ENCODE measurements at places on chromosomes 5 and 9.

DNA sequence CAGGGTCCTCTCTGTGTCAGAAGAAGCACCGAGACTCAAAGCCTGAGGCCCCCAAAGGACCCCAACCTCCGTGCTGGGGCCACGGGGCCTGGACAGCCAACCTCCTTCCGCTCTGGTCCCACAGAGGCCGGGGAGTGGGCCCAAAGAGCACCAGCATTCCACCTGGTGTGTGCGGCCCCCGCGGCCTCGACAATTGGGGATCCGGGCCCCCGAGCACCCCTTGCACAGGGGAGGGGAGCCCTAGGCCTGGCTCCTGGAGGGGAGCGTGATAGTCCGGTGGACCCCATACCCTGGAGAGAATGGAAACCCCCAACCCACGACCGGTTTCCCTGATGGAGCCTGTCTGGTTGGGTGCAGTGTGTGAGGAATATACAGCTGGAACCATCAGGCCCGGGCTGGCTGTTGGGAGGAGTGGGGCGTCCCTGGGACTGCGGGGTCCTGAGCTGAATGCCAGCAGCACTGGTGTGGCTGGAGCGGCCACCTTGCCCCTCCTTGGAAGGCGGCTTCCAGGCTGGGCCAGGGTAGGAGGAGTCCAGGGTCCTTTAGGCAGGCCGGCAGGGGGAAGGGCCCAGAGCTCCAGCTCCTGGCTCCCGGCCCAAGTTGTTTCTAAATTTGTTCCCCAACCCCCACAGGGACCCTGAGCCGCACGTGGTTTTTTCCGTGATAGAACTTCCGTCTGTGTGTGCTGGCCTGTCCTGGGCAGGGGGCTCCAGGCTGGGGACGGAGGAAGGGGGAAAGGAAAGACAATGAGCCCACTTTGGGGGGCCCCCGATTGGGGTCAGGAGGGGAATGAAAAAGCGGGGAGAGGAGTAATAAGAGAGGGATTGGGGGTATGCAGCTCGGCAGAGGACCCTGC is 825 bp upstream of the TOR4A start:
- DNase-seq = no peak

GRCh38 chr5:107085572-107085971 is 585.2 kb downstream of the EFNA5 start:
- DNase-seq = no peak

GRCh38 chr9:8855046-8855445 is 1055.5 kb upstream of the DMAC1 start:
- DNase-seq = no peak

DNA sequence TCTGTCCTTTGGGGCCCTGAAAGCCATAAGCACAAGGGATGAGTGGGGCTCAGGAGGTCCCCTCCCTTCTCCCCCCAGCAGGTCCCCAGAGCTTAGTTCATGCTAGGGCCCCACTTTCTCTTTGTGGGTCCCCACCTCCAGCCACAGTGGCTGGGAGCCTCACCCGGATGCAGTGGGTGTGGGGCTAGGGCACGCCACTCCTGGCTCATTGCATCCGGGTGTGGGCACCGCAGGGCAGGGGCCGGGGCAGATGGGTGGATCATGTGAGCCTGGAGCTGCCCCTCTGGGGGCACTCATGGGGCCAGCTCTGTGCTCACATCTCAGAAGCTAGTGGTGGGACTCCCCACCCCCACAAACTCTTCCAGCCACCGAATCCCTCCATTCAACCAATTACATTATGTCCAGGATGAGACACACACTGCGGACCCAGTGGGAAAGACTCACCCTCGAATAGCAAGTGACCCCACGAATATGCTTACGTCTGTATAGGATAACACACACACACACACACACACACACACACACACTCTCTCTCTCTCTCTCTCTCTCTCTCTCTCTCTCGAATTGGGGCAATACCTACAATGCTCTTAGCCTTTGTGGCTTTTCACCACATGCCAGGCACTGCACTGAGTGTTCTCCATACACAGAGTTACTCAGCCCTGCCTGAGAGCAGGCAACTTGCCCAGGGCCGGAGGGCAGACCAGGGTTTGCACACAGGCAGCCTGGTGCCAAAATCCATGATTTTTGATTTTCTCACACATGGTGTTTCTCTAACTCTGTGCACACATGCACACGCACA is 16.8 kb upstream of the PHYKPL start:
- DNase-seq = no peak

DNA sequence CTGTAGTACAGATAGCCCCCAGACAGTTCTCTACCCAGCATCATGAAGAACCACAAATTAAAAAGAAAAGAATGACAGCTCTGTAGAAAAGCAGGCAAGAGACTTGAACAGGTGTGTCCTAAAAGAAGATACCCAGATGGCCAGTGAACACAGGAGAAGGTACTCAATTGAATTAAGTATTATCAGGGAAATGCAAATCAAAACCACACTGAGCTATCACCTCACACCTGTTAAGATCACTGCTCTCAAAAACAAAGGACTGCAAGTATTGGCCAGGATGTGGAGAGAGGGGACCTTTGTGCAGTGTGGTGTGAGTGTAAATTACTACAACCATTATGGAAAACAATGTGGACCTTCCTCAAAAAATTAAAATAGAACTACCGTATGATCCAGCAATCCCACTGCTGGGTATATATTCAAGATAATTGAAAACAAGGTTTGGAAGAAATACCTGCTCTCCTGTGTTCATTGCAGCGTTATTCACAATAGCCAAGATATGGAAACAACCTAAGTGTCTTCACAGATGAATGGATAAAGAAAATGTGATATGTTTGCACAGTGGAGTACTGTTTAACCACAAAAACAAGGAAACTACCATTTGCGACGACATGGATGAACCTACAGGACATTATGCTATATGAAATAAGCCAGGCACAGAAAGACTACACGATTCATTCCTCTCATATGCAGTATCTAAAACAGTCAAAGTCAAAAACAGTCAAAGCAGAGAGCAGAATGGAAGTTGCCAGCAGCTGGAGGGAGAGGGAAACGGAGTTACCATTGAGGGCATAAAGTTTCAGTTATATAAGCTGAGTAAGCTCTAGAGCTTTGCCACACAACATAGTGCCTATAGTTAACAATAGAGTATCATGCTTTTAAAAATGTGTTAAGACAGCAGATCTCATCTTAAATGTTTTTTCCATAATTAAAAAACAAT is 102.6 kb downstream of the WNK2 start:
- no peak for DNase-seq

GRCh38 chr5:169450464-169450863 is 133.1 kb upstream of the SPDL1 start:
- no peak for DNase-seq

GRCh38 chr9:16514131-16514530 is 356.3 kb downstream of the BNC2 start:
- DNase-seq = no peak

- DNase-seq = peak; percentile 14
These were observed 184.2 kb downstream of the FSTL4 start for GRCh38 chr5:133428072-133428660.

DNA sequence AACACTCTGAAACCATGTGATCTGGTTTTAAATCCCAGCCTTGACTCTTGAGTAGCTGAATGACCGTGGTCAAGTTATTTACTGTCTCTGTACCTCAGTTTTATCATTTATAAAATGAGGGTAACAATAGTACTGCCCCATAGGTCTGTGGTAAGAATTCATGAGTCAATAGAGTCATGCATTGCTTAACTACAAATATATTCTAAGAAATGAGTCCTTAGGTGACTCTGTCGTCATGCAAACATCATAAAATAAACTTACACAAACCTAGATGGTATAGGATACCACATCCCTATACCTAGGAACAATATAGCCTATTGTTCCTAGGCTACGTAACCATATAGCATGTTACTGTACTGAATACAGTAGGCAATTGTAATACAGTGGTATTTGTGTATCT is 20.3 kb upstream of the ABCA1 start:
- no peak for DNase-seq

GRCh38 chr9:78618735-78619134 is 321.8 kb downstream of the PSAT1 start:
- no peak for DNase-seq

DNA sequence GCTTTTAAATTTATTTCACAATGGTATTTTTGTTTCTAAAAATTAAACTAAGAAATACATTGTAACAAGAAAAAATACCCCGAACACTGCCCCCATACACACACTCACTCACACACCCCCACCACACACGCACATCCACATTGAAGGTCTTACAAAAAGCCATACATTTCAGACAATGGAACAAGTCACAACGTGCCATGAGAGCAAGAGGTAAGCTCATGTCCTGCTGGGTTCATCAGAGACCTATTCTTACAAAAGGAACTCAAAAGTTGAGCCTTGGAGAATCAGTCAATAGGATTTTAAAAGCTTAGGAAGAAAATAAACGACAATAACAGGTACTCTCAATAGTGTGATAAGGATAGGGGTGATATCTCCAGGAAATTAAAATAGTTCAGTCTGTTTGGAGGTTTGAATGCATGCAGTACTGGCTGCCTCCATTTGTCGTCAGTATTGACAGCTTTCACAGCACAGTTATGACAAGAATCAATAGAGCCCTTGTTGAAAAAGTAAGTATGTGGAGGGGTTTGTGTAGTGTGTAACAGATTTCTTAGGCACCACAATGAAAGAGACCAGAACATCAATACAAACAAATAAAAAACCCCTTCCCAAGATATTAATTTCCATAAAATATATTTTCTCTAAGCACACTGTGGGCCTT is 1826.2 kb upstream of the CDH6 start:
- DNase-seq = no peak

GRCh38 chr9:115367780-115368525 is 250.0 kb upstream of the TNC start:
- DNase-seq = no peak

GRCh38 chr5:95922798-95923197 is 38.9 kb downstream of the ELL2 start:
- no peak for DNase-seq
